ENCODE measurements at places on chromosomes 16 and 17. TPM values are rescaled to one million over a fixed set of nuclear protein-coding genes. Genes with fewer than 3 reads are reported as not detected.

CDH5 gene
- 128 TPM for total RNA-seq

KRTAP9-8 gene
- total RNA-seq: not detected

DNA sequence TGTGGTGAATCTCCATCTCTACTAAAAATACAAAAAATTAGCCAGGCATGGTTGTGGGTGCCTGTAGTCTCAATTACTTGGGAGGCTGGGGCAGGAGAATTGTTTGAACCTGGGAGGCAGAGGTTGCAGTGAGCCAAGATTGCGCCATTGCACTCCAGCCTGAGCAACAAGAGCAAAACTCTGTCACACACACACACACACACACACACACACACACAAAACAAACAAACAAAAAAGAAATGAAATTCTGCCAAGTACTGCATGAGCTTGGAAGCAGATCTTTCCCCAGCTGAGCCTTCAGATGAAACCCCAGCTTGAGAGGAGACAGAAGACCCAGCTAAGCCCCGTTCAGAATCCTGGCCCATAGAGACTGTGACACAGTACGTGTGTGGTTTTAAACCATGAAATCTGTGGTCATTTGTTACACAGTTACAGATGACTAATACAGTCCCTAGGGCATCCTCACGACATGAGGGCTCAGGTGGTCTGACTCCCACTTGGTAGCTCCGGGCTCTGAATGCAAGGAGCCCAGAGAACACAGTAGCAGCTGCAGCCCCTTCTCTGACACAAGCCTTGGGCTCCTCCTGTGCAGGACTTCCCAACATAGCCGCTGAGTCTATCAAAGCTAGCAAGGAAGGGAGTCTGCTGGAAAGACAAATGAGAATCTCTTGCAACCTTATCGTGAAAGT, 132.8 kb downstream of the SEC14L1 start:
- H3K4me1 ChIP-seq: peaks cover 7% of the 10 kb centered on the region
- no peak overlapping the region for H3K4me3 ChIP-seq
- no peak overlapping the region for H3K27ac ChIP-seq
- no peaks in the 10 kb centered on the region for H3K36me3 ChIP-seq

ADAP2 gene
- 31.5 TPM for total RNA-seq

PLEKHG4 gene
- 12.4 TPM for total RNA-seq

DNA sequence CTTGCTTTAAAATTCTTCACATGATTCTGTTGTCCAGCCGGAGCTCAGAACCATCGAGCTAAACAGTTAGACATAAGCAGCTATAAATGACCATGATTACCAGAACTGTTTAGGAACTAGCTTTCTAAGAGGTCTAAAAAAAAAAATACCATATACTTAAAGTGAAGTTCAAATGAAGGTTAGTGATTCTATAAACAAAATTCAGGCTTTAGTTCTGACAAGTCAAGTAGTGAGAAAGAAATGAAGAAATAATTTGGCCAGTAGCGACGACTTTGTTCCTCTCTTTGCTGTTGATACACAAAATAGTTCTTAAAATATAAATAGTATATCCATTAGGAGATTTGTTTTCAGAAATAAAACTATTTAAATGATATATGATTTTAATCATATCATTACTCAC, 27.7 kb downstream of the ABCA8 start:
- no peaks in the 10 kb centered on the region for H3K36me3 ChIP-seq
- DNase-seq: no peak
- H3K4me3 ChIP-seq: no peak overlapping the region
- H3K27ac ChIP-seq: no peak overlapping the region
- no peaks in the 10 kb centered on the region for H3K4me1 ChIP-seq

Measured in lower lobe of right lung (tissue), 2 donors.